ENCODE measurements at places on chromosomes 7 and 10.

GRCh38 chr7:146654048-146654447 lies 537.4 kb downstream of the CNTNAP2 start:
- DNase-seq = no peak

DNA sequence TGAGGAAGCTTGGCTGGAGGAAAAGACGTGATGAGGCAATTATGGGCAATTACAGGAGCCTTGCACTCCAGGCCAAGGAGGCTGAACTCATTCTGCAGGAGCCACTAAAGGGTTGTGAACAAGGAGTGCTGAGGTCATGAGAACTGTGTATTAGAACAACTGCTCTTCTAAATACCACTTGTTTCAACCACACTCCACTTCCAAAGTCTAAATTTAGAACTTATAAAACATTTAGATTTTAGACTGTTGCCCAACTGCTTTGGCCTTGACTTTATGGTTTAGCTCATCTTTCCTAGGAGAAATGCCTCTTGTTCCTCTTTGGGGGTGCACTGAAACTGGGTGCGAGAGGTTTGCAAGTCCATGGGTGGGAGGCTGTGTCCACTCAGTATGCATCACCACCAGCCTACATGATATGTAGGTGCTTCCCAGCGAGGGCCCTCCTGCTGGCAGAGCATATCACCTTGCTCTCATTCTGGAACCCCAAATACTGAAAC lies 199.7 kb upstream of the AOAH start:
- DNase-seq = no peak

GRCh38 chr7:45689011-45689796 lies 115.0 kb downstream of the ADCY1 start:
- peak; percentile 15 for DNase-seq

GRCh38 chr10:31618541-31619291 lies 299.7 kb downstream of the ZEB1 start:
- DNase-seq = peak; percentile 66

DNA sequence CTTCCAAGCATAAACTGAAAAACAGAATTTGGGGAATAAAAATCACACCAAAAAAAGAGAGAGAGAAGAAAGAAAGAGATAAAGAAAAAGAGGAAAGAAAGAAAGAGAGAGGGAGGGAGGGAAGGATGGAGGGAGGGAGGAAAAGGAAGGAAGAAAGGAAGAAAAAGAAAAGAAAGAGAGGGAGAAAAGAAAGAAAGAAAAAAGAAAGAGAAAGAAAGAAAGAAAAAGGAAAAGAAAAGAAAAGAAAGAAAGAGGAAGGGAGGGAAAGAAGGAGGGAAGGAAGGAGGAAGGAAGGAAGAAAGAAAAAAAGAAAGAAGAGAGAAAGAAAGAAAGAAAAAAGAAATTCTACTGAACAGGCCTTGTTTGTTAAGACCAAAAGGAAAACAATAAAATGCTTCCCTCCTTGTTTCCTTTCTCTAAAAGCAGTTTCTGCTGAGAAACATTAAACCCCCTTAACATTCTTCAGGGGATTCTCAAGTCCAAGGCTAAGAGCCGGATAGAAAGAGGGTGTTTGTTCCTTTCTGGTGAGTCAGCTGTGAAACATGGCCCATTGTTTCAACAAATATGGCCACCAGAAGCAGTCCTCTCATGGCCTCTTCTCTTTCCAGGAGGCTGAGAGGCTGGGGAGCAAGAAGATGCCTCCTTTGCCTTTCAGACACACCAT lies 46.9 kb upstream of the GPAM start:
- DNase-seq = no peak

GRCh38 chr10:86710987-86711512 lies 42.7 kb downstream of the LDB3 start:
- peak; percentile 75 for DNase-seq

DNA sequence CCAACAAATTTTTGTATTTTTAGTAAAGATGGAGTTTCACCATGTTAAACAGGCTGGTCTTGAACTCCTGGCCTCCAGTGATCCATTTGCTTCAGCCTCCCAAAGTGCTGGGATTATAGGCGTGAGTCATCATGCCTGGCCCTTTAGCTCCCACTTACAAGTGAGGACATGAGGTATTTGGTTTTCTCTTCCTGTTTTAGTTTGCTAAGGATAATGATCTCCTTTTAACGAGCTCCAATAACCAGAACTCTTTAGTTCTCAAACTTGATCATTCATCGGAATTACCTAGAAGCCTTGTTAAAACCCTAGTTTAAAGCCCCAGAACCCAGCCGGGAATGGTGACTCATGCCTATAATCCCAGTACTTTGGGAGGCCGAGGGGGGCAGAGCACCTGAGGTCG lies 481.4 kb downstream of the TYW1 start:
- no peak for DNase-seq

DNA sequence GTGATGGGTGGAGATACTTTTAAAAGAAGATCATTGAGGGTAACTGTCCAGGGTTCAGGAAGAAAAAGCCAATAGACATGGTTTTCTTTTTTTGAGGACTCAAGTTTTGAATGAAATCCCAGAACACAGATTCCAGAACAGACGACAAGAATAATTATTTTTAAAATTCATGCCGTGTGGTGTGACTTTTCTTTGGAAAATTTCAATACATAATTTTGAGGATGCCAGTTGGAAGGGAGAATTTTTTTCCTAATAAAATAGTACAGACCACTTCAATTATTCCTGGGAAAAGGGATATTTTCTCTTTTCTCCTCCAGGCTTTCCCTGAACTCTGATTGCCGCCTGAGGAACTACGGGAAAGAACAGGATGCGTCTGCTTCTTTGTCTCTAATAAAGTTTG lies 951.4 kb downstream of the KCNMA1 start:
- DNase-seq = no peak

DNA sequence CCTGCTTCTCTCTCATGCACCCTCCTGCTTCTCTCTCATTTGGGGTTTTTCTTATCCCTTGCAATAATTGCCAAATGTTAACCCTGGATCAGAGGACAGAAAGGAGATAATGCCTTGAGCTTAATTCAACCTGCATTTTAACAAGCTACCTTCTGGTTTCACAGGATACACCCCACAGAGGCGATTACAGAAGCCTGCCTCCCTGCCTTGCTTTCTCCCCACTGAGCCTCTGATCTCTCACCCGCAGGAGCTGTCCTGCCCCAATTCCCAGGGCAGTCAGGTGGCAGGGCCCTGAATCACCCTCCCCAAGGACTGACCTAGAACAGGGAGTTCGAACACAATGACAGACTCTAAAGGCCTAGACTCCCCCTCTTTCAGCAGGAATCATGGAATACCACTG lies 959.5 kb downstream of the GRID1 start:
- DNase-seq = no peak

- DNase-seq = no peak
These were observed 77.1 kb downstream of the MAP3K8 start for GRCh38 chr10:30510932-30511700.

DNA sequence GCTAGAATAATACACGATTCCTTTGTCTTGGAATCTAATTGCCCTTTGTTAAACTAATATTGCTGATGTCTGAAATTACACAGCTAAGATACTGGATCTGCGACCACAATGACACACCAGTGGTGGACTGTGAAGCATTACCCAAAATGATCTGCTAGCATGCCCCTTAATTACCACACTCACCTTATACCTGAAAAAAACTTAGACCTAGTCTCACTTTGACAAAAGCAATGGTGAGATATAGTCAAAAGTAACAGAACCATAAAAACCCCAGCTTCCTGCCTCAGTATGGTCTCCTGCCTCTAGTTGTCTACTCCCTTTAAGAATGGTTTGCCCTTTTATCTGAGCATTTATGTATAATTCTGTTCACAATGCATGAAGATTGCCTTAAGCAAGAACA lies 20.8 kb upstream of the ERVW-1 start:
- DNase-seq = no peak

- no peak for DNase-seq
These were observed 27.1 kb upstream of the TNRC18 start for GRCh38 chr7:5450549-5451327.

- DNase-seq = no peak
These were observed 502.6 kb downstream of the NRG3 start for GRCh38 chr10:82377608-82378007.

GRCh38 chr10:42992957-42993390 lies 83.9 kb upstream of the RET start:
- no peak for DNase-seq

DNA sequence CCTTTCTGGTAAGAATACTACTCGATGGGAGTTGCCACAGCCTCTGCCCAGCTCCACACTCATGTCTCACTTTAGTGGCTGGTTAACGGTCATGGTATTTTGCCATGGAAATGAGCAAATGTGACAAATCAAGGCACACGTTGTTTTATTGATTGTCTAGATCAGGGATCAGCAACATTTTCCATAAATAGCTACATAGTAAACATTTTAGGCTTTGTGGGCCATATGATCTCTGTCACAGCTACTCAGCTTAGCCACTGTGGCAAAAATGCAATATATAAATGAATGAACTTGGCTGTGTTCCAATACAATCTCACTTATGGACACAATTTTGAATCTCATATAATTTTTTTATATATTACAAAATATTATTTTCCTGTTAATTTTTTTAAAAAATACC lies 76.9 kb downstream of the COBL start:
- DNase-seq = no peak

DNA sequence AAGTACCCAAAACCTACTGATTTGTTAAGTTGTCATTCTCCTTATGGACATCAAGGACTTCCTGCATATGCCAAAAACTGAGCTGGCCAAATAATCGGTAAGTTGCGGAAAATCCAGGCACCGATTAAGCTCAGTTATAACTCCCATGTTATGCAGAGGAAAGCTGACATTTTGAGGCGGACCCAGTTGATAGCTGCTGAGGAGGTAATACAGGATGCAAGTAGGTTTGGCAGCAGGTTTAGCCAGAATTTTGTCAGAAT lies 725.1 kb upstream of the GALNT17 start:
- DNase-seq = no peak

- DNase-seq = no peak
These were observed 4.5 kb upstream of the CYTH3 start for GRCh38 chr7:6276911-6277408.

DNA sequence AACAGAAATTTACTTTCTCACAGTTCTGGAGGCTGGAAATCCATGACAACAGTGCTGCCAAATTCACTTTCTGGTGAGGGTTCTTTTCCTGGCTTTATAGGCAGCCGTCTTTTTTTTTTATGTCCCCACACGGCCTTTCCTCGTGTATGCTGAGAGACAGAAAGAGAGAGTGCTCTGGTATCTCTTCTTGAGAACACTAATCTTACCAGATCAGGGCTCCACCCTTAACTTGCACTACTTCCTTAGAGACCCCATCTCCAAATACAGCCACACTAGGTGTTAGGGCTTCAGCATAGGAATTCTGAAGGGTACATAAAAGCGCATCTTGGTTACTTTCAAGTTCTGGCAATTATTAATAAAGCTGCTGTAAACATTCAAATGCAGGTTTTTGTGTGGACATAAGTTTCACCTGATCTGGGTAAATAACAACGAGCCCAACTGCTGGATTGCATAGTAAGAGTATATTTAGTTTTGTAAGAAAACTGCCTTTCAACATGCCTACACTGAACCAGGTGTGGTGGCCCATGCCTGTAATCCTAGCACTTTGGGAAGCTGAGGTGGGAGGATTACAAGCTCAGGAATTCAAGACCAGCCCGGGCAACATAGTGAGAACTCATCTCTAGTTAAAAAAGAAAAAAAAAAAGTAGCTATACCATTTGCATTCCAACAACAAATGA lies 8.2 kb upstream of the C1GALT1 start:
- DNase-seq = no peak

DNA sequence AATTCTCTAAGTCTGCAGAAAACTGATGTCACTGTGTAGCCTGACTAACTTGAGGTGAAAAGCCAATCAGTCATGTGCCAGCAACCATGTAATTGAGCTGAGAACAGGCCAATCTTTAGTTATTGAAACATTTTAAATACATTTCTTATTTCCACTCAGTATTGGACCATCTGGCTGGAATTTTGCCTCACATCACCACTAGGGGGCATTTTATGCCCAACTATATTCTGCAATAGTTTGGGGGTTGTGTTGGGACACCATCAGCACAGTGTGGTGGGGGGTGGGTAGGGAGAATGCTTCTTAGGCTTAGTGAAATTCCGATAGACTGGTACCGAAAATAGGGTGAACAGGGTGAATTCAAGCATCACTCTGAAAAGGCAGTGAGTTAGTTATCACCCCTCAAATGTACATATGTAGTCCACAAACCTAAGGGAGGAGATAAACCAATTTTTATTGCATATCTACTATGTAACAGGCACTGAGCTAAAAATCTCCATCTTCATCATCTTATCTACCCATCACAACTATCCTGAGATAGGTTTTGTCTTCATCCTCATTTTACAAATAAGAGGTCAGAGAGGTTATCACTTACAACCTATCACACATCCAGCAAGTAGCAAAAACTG lies 17.8 kb downstream of the NPSR1 start:
- DNase-seq = no peak

DNA sequence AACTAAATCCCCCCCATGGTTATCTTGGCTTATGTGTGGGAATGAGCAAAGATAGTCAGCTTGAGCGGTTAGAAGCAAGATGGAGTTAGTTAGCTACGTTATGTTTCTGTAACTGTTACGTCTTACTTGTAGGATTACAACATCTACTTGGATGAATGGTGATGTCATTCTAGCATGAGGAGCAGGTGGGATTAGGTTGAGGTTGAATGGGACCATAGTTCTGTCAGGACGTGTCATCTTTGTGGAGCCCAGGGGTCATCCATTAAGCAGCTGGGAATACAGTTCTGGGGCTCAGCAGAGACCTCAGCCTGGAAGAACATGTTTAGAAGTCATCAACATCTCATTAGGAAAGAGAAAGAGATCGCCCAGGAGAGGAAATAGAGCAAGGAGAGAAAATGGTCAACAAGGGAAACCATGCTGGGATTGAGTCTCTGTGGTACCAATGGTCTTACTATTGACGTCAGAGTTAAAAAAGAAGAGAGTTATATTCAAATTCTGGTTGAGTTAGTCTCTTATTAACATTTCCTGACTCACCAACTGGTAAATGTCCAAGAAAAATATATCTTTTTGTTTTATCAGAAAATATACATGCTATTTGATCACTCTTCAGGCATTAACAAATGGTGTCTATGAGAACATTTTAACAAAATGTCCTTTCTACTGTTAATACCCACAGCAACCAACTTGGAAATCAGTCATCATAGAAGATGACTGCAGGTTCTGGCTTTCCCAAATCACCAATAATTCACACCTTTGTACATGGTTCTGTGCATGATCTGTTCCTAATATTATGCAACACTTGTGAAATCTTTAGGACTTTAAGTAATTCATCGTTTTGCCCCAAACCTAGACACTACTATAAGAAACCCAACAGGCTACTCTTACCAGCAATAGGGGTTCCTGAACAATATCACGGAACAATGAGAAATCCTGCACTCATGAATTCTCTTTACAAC lies 96.9 kb downstream of the KIAA1217 start:
- DNase-seq = no peak

GRCh38 chr10:94023906-94024305 lies 30.2 kb downstream of the PLCE1 start:
- DNase-seq = no peak

GRCh38 chr7:149067869-149068268 lies 22.6 kb downstream of the ZNF786 start:
- no peak for DNase-seq

Measured in AG09319 (cell line).